Posterior vena cava (tissue), 2 donors: ENCODE measurements at places on chromosomes 1 and 21. TPM values are rescaled to one million over a fixed set of nuclear protein-coding genes. Genes with fewer than 3 reads are reported as not detected.

DNA sequence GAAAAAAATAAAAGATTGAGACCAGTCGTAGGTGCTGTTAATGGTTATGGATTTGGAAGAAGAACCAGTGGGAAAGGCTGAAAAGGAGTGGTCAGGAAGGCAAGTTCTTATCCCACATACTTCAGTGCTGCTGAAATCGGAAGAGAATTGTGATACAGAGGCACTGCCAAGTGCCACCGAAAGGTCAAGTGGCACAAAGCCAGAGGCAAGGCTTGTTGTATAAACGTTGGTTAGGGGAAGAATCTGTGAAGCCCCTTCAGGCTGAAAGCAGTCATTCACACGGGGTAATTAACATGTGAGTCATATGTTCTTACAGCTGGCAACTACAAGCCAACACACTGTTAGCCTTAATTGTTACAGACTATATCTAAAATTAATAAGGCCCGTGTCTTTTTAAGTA, 48.8 kb downstream of the ZBTB40 start:
- DNase-seq = no peak

GRCh38 chr1:116765962-116766361, 11.7 kb downstream of the CD2 start:
- no peak for DNase-seq

DNA sequence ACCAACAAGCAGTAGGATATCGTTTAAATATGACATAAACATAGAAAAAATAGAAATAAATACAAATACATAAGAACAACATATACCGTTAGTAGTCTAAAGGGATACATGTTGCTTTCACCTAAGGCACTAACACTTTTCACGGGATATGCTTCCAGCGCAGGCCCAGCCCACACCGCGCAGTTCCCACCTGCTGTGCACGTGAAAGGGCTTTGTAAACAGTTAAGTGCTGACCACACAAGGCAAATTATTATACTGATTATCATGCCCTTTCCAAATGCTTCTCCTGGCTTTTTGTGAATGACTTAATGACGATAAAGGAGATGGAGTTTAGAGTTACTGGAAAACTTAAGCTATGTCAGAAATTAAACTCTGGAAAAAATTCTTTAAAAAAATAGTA, 11.3 kb upstream of the IL22RA1 start:
- no peak for DNase-seq

- DNase-seq = peak; percentile 83
Measured at GRCh38 chr1:154760469-154760933, 109.6 kb downstream of the KCNN3 start.

- DNase-seq = no peak
Measured at GRCh38 chr1:163035446-163036249, 33.5 kb upstream of the RGS4 start.

Gene RIMS3
- 8.2 TPM for total RNA-seq

Gene SLC9C2
- not detected for total RNA-seq

DNA sequence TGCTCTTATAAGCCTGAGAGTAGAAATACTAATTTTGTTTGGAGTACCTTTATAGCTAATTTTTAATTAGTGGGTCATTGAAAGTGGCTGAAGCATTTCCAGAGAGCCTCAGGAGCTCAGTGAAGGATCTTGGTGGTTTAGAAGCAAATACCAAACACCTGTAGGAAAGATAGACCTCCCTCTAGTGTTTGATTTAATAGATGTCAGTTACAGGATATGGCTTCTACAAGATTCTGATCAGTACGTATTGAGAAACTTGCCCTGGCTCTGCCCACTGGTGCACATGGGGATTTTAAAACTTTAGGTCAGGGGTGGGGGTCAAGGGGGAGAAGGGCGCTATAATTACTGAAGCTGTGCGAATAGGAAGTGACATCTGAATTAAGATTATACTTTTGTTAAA, 122.2 kb downstream of the POU2F1 start:
- no peak for DNase-seq

- DNase-seq = no peak
Measured at GRCh38 chr1:6695868-6696267, 5.7 kb downstream of the DNAJC11 start.

GRCh38 chr1:42674682-42675081, 7.5 kb upstream of the YBX1 start:
- no peak for DNase-seq
